ENCODE measurements at places on chromosomes 3 and 15.

GRCh38 chr15:33119273-33119672, 75.2 kb downstream of the FMN1 start:
- H3K4me3 ChIP-seq = no peak overlapping the region
- no peaks in the 10 kb centered on the region for H3K36me3 ChIP-seq
- DNase-seq = no peak

DNA sequence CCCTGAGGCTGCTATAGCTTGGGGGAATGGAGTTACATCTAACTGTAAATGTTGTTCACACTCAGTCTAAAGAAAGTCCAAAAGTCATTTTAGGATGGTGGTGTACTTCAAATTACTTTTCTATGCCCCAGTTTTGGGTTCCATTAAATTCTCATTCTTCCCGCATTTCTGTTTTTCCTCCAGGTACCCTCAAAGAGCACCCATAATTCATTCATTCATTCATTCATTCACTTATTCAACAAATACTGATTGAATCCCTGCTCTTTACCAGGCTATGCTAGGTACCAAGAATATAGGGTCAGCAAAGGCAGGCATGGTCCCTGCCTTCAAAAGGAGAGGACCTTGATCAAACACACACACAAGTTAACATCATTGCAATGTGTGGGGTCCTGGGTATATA, 76.1 kb downstream of the CCNL1 start:
- H3K4me1 ChIP-seq = peaks cover 24% of the 10 kb centered on the region
- H3K36me3 ChIP-seq = no peaks in the 10 kb centered on the region
- no peak overlapping the region for H3K4me3 ChIP-seq
- no peaks in the 10 kb centered on the region for H3K27me3 ChIP-seq
- no peak overlapping the region for H3K27ac ChIP-seq

GRCh38 chr15:31294067-31294466, 32.6 kb upstream of the KLF13 start:
- H3K4me1 ChIP-seq = peaks cover 26% of the 10 kb centered on the region
- H3K4me3 ChIP-seq = no peak overlapping the region
- H3K36me3 ChIP-seq = no peaks in the 10 kb centered on the region

GRCh38 chr3:46989146-46989810, 9.8 kb downstream of the NBEAL2 start:
- H3K27ac ChIP-seq = no peak overlapping the region
- DNase-seq = no peak
- no peak overlapping the region for H3K4me3 ChIP-seq
- no peaks in the 10 kb centered on the region for H3K27me3 ChIP-seq
- peaks cover 10% of the 10 kb centered on the region for H3K4me1 ChIP-seq

DNA sequence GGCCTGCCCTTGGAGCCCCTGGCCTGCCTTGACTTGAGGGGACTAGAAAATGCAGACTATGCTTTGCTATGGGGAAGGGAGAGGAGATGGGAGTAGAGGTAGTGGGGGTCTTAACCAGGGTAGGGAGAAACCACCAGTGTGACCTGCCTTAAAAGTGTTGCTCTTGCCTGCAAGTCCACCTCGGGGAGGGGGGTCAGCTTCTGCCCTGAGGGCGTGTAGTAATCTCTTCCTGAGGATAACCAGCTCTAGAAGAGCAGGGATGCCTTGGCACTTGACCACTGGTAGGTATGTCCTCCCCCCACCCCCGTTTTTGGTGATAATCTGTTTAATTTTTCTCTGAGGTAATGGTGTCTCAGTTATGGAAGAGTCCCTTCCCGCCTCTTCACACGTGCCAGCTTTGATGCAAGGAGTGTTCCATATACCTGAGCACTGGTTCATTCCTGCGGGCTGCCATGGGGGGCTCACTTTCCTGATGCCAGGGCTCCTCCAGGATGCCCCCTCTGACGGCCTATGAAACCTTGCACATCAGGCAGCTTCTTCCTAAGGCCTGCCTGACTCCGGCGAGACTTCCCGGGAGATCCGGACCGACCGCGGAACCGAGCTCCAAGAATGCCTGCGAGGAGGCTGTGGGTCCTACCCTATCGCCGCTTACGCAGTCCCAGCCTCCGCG, 780 bp upstream of the P4HTM start:
- H3K4me3 ChIP-seq = peak overlapping the region; percentile 81
- no peak for DNase-seq
- peaks cover 19% of the 10 kb centered on the region for H3K36me3 ChIP-seq
- H3K27me3 ChIP-seq = no peaks in the 10 kb centered on the region

- peaks cover 8% of the 10 kb centered on the region for H3K4me1 ChIP-seq
- DNase-seq = no peak
- H3K27me3 ChIP-seq = no peaks in the 10 kb centered on the region
- no peaks in the 10 kb centered on the region for H3K36me3 ChIP-seq
These were observed 41.8 kb upstream of the TPM1 start for GRCh38 chr15:63000706-63001105.

DNA sequence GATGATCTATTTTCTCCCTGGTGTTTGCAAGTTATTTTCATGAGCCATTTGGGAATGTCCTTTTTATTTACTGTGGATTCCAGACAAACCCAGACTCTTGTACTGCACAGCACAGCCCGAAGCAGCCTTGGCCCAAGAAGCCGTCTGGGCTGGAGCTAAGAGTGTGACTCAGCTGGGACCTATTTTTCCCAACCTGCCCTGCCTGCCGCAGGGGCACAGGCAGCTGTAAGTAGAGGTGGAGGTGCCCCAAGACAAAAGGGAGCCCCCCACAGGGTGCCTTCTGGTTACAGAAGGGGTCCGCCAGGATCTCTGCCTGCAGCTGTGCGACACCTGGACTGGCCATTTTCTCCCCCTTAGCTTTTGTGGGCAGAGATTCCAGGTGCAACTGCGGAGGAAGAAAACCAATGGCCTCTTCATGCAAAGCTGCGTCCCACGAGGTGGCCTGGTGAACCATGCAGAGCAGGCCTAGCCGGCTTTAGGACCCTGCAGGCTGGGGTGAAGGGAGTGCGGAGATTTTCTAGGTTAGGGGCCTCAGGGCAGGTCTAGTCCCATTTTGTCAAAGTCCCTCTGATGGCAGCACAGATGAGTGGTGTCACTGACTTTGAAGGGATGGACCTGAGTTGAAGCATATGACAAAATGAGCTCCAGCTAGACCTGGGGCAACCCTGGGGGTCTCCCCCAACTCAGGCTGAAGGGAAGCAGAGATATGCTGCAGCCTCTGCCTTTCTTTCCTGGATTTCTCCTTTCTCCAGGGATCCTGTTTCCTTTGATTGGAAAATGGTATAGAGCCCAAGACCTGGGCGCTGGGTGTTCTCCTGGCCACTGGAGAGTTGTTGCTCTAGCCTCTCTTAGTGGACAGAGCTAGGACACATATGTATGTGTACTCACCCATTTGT, 131.2 kb downstream of the KLF13 start:
- DNase-seq = no peak
- no peak overlapping the region for H3K27ac ChIP-seq
- no peaks in the 10 kb centered on the region for H3K27me3 ChIP-seq

- H3K4me3 ChIP-seq = peak overlapping the region; percentile 73
- peak overlapping the region; percentile 86 for H3K27ac ChIP-seq
- H3K36me3 ChIP-seq = peaks cover 12% of the 10 kb centered on the region
- DNase-seq = no peak
These were observed 982 bp downstream of the TAGLN3 start for GRCh38 chr3:111999484-112000324.

DNA sequence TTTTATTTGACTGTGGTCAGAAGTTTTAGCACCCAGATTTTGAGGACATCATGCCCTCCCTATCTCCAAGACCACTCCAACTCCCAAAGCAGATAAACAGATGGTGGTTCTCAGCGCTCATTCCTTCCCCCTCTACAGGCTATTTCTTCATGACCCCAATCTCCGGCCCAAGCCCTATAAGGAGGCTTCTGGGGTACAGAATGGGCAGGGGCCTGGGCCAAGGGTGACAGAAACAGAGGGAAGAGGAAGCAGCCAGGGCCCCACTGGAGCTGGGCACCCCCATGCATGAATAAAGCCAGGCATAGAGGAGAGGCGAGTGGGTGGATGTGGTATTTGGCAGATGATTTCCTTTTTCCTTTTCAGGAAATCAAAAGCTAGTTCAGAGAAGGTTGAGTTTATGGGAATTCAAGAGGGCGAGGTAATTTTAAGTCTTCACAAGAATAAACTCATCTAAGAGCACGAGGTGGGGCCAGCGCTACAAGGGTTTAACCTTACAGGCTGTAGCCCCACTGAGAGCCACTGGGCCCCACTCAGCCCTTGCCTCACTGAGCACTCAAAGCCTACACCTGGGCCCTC, 104.8 kb upstream of the HERC1 start:
- H3K4me1 ChIP-seq = peaks cover 4% of the 10 kb centered on the region
- DNase-seq = no peak
- H3K4me3 ChIP-seq = no peak overlapping the region
- H3K27me3 ChIP-seq = no peaks in the 10 kb centered on the region
- H3K27ac ChIP-seq = no peak overlapping the region

DNA sequence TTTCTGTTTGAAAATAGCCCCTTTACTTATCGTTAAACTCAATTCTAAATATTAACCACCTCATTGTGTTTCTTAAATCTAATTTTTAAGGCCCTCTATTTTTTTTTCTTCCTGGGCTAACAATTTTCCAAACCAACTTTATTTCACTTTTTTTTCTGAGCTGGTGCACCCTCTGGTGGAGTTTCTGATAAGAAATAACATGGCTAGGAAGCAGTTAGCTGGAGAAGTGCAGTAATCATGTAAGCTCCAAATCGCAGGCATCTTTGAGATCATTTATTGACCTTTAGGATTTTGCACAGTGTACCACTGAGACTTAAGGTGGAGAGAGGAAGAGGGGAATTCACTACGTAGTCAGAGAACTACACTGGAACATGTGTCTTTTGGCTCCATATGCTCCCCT, 6.4 kb downstream of the TMEM207 start:
- H3K27me3 ChIP-seq = no peaks in the 10 kb centered on the region
- no peak overlapping the region for H3K27ac ChIP-seq
- H3K4me1 ChIP-seq = no peaks in the 10 kb centered on the region
- no peaks in the 10 kb centered on the region for H3K36me3 ChIP-seq
- no peak overlapping the region for H3K4me3 ChIP-seq

Measured in spinal cord (tissue), 10 donors.